Inflammatory macrophage (primary cell): ENCODE measurements at places on chromosomes 6 and 20.
A peak's percentile ranks its signal among the peaks of the same experiment; 100 is the strongest.

- DNase-seq: peak; percentile 47
Observed at GRCh38 chr6:159727717-159728445, 575 bp downstream of the WTAP start.

- DNase-seq: no peak
Observed at GRCh38 chr6:36784376-36784636, 54.9 kb downstream of the CPNE5 start.

GRCh38 chr6:44451803-44452695 is 64.5 kb downstream of the CDC5L start:
- no peak for DNase-seq

DNA sequence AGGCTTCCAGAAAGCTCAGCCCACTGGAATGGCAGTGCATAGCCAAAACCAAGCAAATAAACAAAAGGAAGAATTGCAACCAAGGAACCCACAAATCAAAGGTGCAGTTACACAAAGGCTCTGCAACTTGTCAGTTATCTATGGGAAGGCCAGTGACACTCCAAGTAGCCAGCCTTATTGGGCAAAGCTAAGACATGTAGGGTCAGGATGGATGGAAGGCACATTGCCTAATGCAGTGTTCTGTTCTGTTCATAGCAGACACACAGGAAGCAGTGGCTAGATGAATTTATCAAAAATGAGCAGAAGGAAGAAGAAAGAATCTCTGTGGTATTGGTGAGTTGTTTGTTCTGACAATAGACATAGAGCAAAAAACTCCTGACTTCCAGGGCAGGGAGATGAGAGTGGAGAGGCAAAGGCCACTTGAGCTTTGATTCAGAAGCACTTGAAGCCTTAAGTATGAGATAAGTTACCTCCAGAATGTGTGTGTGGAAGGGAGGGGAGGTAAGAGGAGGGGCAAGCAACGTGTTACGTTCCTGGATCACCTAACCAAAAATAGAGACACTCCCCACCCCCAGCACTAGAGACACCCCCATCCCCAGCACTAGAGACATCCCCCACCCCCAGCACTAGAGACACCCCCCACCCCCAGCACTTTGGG is 57.9 kb upstream of the AKAP12 start:
- DNase-seq: no peak

- DNase-seq: peak; percentile 17
Observed at GRCh38 chr20:5918856-5919625, 31.3 kb downstream of the TRMT6 start.

GRCh38 chr6:139632840-139633239 is 258.4 kb upstream of the CITED2 start:
- no peak for DNase-seq

GRCh38 chr6:107697682-107698081 is 126.4 kb downstream of the SCML4 start:
- no peak for DNase-seq

- peak; percentile 7 for DNase-seq
Observed at GRCh38 chr6:116059713-116060571, 749 bp downstream of the FRK start.

GRCh38 chr20:57620999-57621398 is 773 bp upstream of the ZBP1 start:
- no peak for DNase-seq

DNA sequence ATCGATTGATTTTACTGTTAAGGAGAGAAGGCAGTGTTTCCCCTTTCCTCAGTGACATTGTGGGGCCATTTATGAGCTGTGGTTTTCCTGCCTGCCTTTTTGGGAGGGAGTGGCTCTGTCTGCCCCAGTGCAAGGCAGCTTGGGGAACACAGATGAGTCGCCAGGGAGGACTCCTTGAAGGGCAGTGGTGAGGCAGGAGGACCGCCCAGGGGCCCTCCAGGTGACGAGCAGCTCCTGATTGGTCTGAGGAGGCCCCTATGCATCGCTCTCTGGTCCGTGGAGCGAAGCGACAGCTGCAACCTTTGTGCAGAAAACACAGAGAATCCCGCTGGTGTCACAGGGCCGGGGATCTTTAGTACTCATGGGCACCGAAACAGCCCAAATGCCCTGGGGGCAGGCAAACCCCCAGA is 100.3 kb downstream of the TMEM242 start:
- DNase-seq: peak; percentile 26

DNA sequence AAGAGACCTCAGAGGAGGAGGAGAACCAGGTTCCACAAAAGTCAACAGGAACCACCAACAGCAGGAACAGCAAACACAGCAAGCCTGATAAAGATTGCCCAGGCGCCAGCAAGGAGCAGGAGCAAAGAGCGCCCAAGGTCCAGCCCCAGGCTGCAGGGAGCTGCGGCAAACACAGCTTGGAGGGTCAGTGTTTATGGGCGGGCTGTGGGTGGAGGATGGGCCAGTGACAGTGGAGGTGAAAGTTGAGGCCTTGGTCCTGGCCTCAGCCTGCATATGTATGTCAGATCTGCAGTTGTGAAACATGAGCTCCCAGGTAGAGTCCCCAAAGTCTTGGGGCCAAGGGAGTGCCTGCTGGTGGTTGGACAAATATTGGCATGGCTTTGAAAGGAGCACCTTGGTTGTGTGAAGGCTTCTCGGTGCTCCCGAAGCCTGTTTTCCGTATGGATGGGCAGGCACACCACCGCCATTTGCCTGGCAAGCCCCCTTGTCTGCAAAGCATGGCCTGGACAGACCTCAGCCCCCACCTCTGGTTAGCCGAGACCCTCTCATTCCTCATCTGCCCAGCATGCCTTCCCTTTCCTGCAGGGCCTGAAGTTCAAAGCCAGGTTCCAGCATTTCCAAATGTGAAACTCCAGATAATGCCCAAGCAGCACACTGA is 2.0 kb upstream of the CAPN11 start:
- no peak for DNase-seq

GRCh38 chr6:3081960-3082359 is 13.7 kb downstream of the RIPK1 start:
- DNase-seq: peak; percentile 80

- no peak for DNase-seq
Observed at GRCh38 chr6:81865712-81866111, 113.2 kb upstream of the TENT5A start.

- DNase-seq: no peak
Observed at GRCh38 chr6:85348643-85349042, 101.2 kb upstream of the NT5E start.

DNA sequence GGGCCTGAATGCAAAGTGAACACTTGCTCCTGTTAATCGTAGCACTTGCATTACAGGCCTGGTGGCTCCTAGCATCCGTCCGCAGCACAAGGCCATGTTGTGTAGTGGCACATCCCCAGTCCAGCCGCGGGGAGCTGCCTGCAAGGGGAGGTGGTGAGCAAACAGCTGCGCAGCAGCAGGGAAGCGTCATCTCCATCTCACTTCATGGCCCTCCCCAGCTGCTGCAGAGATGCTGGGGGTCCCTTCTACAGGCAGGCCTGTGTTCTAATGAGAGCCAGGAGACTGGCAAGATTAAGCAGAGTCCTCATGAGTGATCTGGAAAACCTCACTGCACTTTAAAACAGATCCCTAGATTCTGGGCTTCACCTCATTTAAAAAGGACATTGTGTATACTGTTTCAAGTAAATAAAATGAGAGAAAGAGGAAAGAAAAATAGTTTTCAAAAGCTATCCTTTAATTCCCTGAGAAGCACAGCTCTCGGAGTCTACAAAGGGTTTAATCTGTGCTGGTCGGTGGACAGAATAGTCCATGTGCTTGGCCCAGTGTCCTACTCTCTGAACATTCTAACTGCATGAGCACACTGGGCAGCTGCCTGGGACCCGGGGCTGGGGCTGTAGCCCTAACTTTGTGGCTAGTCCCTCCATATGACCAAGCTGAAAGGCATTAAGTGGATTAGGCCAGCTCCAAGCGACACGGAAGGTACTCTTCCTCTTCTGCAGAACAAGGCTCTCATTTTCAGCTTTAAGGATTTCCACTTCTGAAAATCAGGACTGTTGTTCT is 125.8 kb downstream of the LY86 start:
- no peak for DNase-seq

DNA sequence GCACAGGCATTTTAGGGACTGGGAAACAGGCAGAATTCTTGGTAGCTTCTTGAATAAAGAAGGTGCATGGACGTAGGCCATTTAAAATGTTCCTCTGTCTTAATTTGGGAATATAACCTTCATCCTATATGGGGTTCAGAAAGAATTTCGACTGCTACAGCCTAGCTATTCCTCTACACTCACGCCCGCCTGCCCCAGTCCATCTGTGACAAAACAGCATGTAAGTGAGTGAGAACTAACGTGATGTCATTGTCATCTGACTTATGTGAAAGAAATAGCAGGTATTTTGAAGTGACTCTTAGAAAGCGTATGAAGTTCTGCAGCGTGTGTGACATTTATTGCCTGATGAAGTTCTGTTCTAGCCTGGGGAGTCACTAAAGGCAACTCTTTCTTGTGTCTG is 52.2 kb upstream of the SLC22A1 start:
- no peak for DNase-seq

DNA sequence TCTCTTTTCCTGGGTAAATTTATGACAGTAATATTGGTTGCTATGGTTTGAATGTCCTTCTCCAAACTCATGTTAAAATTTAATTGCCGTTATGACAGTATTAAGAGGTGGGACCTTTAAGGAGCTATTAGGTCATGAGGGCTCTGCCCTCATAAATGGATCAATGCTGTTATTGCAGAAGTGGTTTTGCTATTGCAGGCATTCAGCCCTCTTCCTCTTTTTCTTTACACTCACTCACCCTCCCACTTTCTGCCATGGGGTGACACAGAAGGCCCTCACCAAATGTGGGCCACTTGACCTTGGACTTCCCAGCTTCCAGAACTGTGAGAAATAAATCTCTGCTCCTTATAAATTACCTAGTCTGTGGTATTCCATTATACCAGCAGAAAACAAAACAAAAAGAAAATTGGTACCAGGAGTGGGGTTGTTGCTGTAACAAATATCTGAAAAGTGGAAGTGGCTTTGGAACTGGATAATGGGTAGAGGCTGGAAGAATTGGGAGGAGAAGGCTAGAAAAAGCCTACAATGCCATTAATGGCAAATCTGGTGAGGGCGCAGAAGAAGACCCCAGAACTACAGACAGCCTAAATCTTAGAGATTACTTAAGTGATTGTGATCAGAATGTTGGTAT is 24.8 kb upstream of the IGF2R start:
- DNase-seq: peak; percentile 89
